Activated T-helper 2 cell treated with anti-CD3 and anti-CD28 coated beads, Interferon-gamma antibody, Interleukin-2, Interleukin-4, amounts not matched to agents 10 μg/mL and 5 μg/mL and 100 μg/mL, durations not matched to agents 14 hours and 24 hours and 36 hours (primary cell): ENCODE measurements at places on chromosomes 6 and 20. TPM values are rescaled to one million over a fixed set of nuclear protein-coding genes. Genes with fewer than 3 reads are reported as not detected.

C2 gene
- total RNA-seq: 1.1 and 1.4 TPM in 2 replicates

FLRT3 gene
- not detected in 2 replicates for total RNA-seq

TMEM200A gene
- total RNA-seq: 1.1 and 1.3 TPM in 2 replicates

SLC44A4 gene
- total RNA-seq: 0.18 TPM in 1 of 2 replicates, not detected in the other

KCNG1 gene
- total RNA-seq: 2.2 and 2.3 TPM in 2 replicates

B3GALT4 gene
- total RNA-seq: 5.1 and 6.5 TPM in 2 replicates

DNA sequence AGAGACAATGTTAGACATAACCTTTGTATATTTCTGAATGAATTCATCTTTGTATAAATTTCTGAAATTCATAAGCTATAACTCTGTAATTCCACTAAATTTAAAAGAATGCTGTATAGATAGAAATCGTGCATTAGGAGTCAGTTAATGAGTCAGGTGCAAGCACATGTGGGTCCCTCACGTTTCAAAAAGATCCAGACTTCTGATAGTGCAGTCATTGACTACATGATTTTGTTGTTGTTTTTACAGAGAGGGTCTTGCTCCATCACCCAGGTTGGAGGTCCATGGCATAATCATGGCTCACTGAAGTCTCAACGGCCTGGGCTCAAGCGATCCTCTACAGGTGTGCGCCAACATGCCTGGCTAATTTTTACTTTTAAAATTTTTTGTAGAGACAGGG is 14.6 kb downstream of the ESF1 start:
- no peak for DNase-seq
- no peak overlapping the region for H3K27ac ChIP-seq
- H3K27me3 ChIP-seq: no peaks in the 10 kb centered on the region
- H3K36me3 ChIP-seq: peaks cover 68% of the 10 kb centered on the region
- no peak overlapping the region for H3K4me3 ChIP-seq

DNA sequence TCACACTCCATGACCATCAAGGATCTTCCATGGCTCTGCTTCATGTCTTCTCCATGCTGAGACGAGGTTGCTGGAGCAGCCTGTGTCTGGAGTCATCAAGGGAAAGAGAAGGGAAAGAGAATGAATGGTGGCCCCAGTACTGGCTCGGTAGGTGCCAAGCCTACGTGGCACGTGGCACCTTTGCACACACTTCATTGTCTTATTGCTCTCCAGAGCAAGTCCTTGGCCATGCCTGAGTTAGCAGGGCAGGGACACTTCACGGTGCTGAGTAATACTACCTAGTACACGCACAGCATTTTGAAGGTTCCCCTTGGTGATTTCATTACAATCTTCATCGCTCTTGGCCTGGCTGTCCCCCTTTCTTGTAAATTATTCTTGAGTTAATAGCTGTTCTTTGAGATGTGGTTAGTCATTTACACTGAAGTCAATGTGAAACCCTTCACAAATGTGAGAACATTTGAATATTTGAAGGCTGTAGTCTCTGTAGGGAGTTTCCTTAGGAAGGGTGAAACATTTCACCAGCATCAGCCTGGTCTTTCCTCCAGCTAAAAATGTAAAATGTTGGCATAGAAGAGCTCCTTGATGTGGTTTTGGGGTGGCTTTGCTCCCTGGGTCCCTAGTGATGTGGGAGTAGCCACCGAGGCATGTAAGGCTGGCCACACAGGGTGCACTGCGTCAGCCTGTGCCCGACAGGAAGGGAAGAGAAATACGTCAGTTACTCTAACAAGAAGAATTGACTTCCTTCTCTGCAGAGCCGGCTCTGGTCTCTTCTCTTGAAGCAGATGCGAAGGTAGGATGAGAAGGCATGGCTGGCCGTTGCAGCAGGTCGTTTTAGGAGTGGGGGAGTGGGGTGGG is at the start of gene SYTL3:
Gene SYTL3 (plus strand): TSS at position 766 of the 855 bp plus-strand sequence. CDS start 13,215 bp downstream, outside the sequence.
- H3K36me3 ChIP-seq: peaks cover 44% of the 10 kb centered on the region
- peak within 1 kb of the TSS; percentile 92 for H3K27ac ChIP-seq
- peak; percentile 80 for DNase-seq
- peak within 1 kb of the TSS; percentile 90 for H3K4me3 ChIP-seq

- no peak for DNase-seq
- H3K27me3 ChIP-seq: no peaks in the 10 kb centered on the region
- H3K36me3 ChIP-seq: peaks cover 29% of the 10 kb centered on the region
- H3K4me1 ChIP-seq: peaks cover 45% of the 10 kb centered on the region
- H3K4me3 ChIP-seq: no peak overlapping the region
Observed at GRCh38 chr6:149223904-149224351, 93.6 kb upstream of the TAB2 start.

DNA sequence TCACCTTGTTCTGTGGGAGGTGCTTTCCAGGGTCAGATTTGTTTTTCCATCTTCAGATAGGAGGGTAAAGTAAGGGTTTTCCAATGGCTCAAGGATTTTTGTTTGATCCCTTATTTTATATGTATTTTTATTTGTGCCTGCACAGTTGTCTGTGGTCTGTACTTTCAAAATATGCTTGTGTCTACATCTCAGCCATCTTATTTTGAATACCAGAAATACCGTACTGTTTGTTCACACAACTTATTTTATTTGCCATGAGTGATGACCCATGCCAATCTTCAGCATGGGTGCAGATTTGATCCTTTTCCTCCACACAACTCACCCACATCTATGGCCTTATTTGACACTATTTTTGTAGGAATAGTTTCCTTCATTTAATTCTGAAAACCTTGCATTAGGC is 72.2 kb upstream of the PTCHD4 start:
- no peaks in the 10 kb centered on the region for H3K36me3 ChIP-seq
- no peak overlapping the region for H3K27ac ChIP-seq
- H3K27me3 ChIP-seq: no peaks in the 10 kb centered on the region
- no peak for DNase-seq
- H3K4me1 ChIP-seq: no peaks in the 10 kb centered on the region
- H3K4me3 ChIP-seq: no peak overlapping the region

DNA sequence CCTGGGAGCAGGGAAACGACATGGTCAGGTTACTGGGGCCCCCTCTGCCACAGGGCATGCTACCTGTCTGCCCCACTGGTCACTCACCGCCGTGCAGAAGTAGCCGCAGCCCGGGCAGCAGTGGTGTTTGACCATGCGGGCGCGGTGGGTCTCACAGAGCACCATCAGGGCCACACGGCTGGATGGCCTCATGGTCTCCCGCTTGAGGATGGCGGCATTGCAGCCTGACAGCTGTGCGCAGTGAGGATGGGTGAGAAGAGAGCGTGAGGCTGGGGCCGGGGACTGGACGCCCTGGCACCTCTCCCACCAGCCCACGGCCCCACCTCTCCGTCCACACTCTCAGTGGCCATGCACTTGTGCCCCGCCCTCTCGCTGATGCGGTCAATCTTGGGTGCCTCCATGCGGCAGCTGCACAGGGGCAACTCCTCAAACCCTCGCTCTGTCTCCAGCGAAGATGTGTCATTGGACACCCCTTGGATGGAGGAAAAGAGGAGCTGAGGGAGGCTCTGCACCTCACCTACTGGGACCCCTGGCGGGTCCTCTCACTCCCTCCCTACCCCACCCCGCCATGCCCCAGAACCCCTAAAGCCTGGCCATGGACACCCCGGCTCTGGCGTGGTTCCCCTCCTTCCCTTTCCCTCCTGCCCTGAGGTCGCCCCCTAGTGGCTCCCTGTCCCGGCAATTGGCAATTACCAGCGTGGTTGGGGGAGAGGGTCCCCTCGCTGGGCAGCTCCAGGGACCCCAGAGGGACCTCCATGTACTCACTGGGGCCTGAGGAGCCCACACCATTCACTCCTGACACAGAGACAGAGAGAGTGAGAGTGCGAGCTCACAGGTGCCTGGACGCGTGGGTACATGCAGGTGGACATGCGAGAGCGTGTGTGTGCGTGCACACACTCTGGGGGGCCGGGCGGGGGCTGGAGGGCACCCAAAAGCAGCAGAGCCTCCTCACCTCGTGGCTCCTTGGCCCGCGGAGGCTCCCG is 8.9 kb downstream of the EHMT2 start:
- no peak overlapping the region for H3K4me3 ChIP-seq
- H3K36me3 ChIP-seq: peaks cover 68% of the 10 kb centered on the region
- peak; percentile 33 for DNase-seq
- H3K27me3 ChIP-seq: no peaks in the 10 kb centered on the region

GRCh38 chr6:152330961-152331360 is 306.2 kb downstream of the SYNE1 start:
- no peak overlapping the region for H3K4me3 ChIP-seq
- no peaks in the 10 kb centered on the region for H3K4me1 ChIP-seq
- peaks cover 5% of the 10 kb centered on the region for H3K27me3 ChIP-seq
- H3K36me3 ChIP-seq: no peaks in the 10 kb centered on the region
- no peak for DNase-seq
- H3K27ac ChIP-seq: no peak overlapping the region

DNA sequence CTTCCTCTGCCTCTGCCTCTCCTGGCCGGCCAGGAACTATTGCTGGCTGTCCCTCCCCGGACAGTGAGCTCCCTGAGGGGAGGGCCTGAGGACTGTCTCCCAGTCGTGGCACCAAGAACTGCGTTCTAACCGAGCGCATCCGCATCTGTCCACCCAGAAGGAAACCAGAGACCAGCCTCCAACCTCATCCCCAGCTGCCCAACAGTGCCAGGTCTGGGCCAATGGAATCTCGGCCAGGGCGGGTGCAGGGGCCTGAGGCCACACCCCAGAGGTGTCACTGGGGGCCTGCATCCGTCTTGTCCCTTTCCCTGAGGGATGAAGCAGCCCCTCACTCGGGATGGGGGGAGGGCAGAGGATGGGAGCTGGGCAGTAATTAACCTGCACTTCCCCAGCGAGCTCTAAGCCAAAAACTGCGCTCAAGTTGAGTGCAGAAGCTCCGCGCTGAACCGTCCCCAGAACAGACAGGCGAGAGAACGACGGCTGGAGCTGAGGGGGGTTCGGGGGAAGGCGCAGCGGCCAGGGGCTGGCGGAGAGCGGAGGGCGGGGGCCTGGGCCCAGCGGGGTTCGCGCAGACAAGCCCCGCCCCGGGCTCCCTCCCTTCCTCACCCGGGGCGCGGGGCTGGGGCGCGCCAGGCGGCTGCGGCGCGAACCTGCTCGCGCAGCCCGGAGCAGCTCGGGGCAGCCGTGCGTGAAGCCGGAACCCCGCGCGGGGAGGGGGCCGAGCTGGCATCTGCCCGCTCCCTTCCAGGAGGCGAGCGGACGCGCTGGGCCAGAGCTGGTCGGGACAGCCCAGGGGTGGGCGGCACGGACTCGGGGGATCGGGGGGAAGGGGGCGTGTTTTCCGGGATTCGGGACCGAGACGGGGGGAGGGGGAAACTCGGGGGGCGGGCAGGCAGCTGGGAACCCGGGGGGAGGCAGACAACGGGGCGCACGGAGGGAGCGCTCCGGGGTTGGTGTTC is 1.4 kb downstream of the TFEB start:
- no peaks in the 10 kb centered on the region for H3K36me3 ChIP-seq
- H3K27me3 ChIP-seq: no peaks in the 10 kb centered on the region
- DNase-seq: peak; percentile 62
- peak overlapping the region; percentile 65 for H3K27ac ChIP-seq
- peaks cover 30% of the 10 kb centered on the region for H3K4me1 ChIP-seq

GRCh38 chr6:111478749-111479148 is 4.3 kb downstream of the REV3L start:
- no peak overlapping the region for H3K27ac ChIP-seq
- peaks cover 42% of the 10 kb centered on the region for H3K4me1 ChIP-seq
- peaks cover 2% of the 10 kb centered on the region for H3K36me3 ChIP-seq
- no peaks in the 10 kb centered on the region for H3K27me3 ChIP-seq

DNA sequence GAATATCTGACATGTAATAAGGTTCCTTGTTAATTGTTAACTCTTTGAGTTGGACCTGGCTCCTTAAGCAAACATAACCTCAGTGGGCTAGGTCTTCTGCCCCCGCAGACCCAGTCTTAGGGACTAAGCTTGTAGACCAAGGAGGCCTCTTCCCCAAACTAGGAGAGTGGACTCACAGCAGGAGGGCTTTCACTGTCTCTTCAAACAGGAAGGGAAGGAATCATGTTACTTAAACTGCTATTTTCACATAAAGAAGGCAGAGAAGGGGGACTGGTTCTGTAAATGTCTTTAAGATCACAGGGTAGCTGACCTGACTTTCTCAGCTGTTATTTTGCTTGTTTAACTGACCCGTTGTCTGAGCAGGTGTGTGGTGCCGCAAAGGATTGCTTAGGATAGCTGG is 34.9 kb upstream of the PRDM1 start:
- no peak overlapping the region for H3K4me3 ChIP-seq
- no peak for DNase-seq

DNA sequence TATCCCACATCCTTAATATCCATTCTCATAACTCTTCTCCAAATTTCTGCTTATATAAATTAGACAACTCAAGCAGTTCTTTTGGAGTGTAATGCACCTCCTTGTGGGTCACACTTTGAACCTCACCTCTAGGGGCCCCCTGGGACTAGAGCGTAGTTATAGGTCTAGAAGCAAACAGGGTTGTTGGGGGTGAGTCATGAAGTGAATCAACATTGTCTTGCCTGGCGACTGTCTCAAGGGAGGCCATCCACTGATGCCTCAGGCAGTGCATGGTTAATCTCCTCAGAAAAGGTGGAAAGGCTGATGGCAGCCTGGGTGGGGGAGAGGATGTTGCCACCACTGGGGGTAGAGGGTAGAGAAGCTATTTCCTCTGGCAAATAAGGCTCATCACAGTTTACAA is 129.1 kb downstream of the TNFRSF21 start:
- no peak overlapping the region for H3K27ac ChIP-seq
- DNase-seq: no peak
- no peaks in the 10 kb centered on the region for H3K36me3 ChIP-seq

GRCh38 chr20:32805721-32806120 is 14.0 kb upstream of the MAPRE1 start:
- no peaks in the 10 kb centered on the region for H3K4me1 ChIP-seq
- no peaks in the 10 kb centered on the region for H3K27me3 ChIP-seq
- no peak overlapping the region for H3K4me3 ChIP-seq
- no peak overlapping the region for H3K27ac ChIP-seq
- no peaks in the 10 kb centered on the region for H3K36me3 ChIP-seq
- DNase-seq: no peak

GRCh38 chr6:43840490-43841218 is 70.6 kb downstream of the VEGFA start:
- H3K27ac ChIP-seq: no peak overlapping the region
- no peak overlapping the region for H3K4me3 ChIP-seq
- DNase-seq: no peak
- H3K4me1 ChIP-seq: no peaks in the 10 kb centered on the region
- H3K36me3 ChIP-seq: no peaks in the 10 kb centered on the region
